Activated T-cell treated with anti-CD3 and anti-CD28 coated beads, Interleukin-2, amount 50 U/mL, for 4 hours (primary cell): ENCODE measurements at places on chromosomes 12 and 14.

GRCh38 chr12:65937161-65937641 is 112.9 kb downstream of the HMGA2 start:
- DNase-seq: no peak

DNA sequence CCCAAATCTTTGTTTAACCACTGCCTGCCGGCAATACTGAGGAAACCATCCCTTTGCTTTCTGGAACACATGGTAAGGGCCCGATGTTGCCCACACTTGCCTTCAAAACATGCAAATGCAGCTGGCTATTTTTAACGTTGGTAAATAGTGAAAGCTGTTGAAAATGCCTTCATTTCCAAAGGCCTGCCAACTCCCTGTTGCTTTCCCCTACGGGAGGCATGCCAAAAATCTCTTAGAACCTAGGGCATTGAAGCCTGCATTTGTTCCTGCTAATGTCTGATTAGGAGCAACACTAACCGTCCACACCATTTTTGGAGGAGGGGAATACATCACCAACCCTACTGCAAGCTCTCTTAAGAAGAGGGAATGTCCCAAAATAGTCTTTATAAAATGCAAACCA is 152.6 kb upstream of the NOS1 start:
- DNase-seq: no peak

GRCh38 chr14:99664937-99665273 is 19.2 kb upstream of the CYP46A1 start:
- no peak for DNase-seq

DNA sequence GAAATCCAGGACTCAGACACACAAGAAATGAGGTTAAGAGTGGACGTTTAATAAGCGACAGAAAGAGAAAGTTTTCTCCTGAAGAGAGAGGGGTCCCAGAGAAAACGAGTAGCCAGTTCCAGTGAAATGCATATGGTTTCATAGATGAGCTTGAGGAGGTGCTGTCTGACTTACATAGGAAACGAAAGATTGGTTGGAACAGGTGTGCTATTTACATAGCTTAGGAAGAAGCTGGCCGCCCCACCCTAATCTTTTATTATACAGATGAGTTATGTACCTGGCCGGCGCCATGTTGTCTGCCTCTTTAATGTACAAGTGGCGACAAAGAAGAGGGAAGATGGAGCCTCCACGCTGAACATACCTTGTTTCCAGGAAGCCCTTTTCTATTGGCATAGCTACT is 223.0 kb downstream of the SLC6A15 start:
- DNase-seq: no peak

- DNase-seq: no peak
Observed at GRCh38 chr14:20820063-20820904, 17.6 kb upstream of the RNASE1 start.

DNA sequence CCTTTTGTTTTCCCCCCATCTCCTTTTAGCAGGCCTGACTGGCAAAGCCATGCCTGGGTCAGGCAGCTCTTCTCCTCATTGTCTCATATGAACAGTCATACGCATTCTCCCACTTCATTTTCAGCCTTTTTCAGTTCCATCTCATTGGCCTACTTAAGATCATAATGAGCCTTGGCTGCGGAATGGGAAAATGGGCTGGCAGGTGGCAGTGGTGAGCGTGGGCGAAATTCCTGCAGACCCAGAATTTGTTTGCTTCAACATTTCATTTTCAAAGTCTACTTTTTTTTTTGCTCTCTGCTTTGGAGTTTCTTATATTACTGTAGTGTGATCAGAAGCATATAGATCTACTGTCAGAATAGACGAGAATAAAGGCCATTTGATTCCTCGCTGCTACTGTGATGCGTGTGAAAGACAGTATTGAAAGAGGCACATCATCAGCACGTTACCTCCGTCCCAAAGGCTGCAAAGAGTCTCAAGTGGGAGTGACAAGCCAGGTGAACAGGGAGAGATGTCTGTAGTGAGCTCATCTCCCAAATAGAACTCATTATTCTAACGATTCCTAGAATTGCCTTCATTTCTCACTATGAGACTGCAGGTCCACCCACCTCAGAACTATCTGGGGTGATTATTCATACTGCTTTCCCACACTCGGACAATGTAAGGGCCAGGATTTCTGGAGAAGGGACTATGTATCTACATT is 73.7 kb downstream of the TBK1 start:
- no peak for DNase-seq

DNA sequence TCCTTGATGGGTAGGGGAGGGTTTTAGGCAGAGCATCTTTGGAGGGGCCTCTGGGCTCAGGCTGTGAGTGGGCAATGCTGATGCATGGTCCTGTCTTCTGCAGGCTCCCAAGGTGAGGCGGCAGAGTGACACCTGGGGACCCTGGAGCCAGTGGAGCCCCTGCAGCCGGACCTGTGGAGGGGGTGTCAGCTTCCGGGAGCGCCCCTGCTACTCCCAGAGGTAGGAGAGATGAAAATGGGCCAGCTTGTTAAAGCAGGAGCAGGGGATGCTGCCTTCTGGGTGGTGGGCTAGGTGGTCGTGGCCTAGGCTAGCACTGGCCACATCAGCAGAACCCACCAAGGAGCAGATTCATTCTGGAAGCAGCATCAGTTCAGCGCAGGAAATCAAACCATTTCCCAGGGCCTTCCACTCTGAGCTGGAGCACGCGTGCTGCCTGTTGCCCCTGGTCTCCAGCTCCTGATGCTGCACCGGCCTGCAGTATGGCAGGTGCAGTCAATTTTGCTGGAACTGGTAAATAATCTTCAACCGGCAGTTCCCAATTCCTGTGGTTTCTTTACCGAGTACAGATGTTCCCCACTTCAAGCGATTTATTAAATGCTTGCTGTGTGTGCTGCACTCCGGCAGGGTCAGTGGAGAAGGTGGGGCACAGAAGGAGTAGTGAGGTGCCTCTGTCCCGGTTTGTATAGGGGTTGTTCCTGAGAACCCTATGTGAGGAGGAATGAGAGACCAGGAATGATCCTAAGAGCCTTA is 7.4 kb downstream of the PAPLN start:
- no peak for DNase-seq

DNA sequence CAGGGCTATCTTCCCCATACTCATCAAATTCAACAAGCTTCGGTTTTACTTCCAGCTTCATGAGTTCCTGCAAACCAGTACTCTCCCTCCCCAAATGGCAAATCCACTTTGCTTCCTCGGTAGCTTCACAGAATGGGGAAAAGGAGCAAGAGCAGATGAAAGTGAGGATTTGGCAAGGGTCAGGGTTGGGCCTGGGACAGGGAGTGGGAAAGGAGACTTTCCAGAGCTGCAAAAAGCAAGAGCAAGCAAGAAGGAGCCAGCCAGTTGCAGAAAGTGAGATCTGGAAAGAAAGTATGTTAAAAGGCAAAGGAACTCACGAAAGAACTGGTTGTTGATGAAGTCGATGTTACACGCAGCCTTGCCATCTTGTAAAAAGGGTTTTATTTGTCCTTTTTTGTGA is 522.8 kb upstream of the TBX3 start:
- DNase-seq: no peak

DNA sequence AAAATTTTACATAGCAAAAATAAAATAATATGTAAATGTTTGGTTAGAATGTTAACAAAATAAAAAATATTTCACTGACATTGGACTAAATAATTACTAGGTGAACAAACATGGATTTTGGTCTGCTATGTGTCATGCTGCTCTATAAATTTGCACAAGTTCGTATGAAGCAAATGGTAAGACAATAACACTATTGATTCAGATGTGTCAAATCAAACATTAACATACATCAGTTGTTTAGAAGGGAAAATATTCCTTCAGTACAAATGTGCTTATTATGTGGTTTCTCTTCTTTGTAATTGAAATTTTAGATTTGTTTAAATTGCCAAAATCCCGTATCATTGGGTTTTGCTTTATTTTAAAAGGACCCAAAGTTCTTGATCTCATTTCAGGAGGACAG is 46.9 kb downstream of the PAWR start:
- no peak for DNase-seq

DNA sequence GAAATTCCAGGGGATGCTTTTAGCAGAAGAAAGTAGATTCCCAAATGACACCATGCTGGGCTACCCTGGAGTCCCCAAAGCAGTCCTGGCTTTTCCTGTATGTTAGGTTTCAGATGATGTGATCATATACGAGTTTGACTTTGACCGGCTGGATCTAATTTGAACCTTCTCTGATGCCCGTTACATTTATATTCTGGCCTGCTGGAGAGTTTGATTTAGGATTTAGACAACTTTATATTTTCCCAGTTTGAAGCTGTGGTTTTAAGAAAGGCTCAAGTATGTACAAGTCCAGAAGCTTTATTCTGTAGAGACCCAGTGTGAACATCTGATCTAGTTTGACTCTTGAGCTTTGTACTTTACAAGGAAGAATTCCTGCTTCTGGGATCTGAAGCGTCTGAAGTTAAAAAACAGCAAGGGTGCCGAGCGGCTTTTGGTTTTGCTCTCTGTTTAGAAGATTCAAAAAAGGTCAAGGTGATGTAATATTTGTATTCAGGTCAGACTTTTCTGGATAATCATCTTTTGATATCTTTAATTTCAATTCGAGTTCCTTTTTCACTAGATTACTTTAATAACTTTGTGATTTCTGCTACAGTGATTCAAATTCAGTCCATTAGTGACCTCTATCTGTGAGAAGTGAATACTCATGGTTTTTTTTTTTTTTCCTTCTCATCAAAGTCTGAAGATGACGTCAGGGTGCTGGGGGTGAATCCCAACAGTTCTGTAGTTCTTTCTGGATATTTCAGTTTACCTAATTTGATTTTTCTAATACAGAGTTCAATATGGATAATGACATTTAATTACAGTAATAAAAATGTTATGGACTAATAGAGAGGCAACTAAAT is 6.3 kb downstream of the FLRT2 start:
- no peak for DNase-seq

- no peak for DNase-seq
Observed at GRCh38 chr12:52815676-52816588, 2.0 kb upstream of the KRT4 start.

GRCh38 chr14:98325761-98326160 is 946.2 kb downstream of the BCL11B start:
- no peak for DNase-seq

GRCh38 chr12:41527062-41527461 is 338.9 kb downstream of the PDZRN4 start:
- DNase-seq: no peak

DNA sequence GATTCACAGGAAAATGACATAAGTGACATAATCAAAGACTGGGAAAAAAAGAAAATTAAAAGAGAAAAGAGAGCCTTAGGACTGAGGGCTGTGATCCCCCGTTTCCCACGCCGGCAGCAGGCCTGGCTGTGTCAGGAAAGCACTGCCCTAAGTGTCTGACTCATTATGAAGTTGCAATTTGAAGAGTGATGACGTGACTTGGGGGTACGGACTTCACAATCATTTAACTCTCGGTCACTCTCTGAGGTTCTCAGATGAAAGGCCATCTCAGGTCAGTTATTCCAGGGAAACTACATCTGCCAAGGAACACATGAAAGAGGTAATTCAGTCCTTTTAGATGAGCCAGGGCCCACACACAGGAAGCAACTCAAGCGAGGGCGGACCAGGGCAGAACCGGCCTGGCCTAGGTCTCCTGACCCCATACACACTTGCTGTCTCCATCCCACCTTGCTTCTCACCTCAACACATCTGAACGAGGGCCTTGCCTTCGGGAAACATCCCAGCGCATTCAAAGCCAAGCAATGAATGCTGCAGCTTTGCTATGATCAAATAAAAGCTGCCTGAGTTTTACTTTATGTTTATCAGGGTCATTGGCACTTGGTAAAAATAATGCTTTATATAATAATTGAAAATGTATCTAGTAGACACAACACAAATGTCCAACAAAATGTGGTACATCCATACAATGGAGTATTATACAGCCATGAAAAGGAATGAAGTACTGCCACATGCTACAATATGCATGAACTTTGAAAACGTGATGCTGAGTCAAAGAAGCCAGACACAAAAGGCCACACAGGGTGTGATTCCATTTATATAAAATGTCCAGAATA is 2.7 kb downstream of the SSH1 start:
- no peak for DNase-seq

GRCh38 chr12:93154753-93155480 is 222.8 kb upstream of the NUDT4 start:
- no peak for DNase-seq

DNA sequence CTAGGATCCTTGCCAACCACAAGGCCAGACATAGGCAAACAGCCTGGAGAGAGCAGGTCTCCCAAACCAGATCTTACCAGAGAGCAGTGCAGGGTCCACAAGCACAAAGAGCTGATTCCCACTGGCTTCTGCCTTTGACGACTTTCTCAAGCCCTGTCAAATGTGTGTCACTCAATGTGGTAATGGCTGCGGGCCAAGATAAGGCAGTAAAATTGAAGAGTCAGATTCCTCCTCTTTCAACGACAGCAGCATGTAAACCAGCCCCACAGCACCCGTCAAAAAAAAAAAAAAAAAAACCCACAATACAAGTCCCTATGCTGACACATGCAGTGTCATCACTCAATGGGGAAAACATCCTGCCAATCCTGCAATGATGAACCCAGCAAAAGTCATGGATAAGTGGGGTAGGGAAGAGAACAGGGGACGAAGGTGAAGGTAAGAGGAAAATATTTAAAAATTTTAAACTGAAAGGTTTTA is at the start of gene STON2:
STON2 (minus strand) TSS at position 123 of the 477 bp plus-strand sequence. CDS start 1,942 bp downstream, outside the sequence.
- no peak for DNase-seq

DNA sequence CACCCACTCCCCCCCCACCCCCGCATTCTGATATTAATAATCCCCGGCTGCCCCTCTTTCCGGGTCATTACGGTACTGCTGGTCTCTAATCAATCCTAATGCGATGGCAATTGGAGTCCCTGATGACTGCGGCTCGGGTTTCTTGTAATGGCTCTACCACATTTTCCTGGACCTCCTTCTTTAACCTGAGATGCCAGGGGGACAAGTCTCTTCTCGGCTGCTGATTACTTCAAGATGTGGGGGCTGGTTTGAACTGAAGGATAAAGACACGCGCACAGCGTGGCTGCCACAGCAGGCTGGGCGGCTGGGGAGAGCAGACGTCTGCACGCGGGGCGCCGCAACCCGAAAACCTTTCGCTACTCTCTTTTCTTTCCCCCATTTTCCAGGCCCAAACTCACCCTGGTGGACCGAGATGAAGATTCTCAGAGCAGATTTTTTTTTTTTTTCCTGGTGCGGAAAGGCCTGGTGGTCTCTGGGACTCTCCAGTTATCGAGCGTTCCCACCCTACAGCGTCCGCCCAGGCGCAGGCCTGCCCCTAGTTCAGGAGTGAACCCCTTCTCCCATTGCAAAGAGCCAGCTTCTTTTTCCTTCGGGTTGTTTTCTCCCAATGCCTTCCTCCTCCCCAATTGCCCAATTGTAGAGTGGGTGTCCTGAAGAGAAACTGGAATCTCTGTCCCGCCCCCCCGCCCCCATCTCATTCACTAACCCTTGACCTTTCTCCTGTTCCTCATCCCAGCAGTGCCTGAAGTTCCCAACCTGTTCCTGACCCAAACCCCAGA is 6.0 kb upstream of the SIX1 start:
- no peak for DNase-seq

- no peak for DNase-seq
Observed at GRCh38 chr12:91143206-91143605, 31.9 kb upstream of the LUM start.

GRCh38 chr14:32074887-32075572 is 2.1 kb upstream of the ARHGAP5 start:
- DNase-seq: no peak

DNA sequence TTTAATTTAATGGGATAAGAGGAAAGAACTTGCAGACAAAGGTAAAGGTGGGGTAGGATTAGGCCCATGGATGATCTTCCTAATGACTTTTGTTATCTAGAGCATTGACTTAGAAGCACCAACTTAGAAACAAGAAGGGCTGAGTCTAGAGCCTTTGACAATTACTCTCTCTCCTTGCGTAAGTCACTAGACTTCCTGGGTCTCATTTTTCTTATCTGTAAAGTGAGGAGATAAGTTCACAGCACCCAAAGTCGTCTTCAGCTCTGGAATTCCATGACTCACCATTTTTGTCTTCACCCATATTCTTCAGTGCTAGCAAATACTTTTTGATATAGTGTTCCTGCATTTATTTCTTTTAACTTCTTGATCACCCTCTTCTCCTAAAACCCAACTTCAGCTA is 75.7 kb downstream of the SSPN start:
- DNase-seq: no peak
